Brain (organoid and tissue), 16 donors: ENCODE measurements at places on chromosomes 5 and 9. TPM values are rescaled to one million over a fixed set of nuclear protein-coding genes. Genes with fewer than 3 reads are reported as not detected.

DNA sequence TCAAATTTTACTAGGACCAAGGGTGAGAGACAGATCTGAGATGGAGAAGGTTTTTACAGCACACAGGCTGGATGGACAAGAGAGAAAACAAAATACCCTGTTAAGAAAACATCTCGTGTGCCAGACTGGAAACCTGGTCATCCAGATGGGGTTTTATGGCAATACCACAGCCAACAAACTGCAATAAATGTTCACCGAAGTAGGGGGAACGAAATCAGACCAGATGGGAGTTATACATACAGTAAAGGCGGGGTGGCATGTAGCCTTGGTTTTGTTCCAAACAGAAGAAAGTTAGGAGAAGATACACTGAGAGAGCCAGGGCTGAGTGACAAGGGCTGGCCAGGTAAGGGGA, 63.3 kb downstream of the DCP2 start:
- DNase-seq: peak; percentile 90

GRCh38 chr9:31541721-31542281, 842.6 kb upstream of the ACO1 start:
- peak; percentile 62 for DNase-seq

DNA sequence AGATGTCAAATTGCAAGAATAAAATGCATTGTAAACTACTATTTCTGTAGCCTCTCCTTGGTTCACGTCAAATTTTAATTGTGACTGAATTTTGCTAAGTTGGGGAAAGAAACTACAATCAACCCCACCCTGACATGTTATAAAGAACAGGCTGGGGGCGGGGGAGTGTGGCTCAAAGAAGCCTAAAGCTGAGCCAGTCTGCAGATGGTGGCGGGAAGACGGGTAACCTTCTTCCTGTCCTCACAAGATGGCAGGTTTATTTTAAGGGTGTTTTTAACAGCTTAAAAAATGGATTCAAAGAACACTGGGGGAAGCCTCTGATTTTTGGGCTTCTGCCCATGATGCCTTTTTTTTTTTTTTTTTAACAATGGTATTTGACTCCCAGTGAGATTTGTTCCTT, 68.5 kb upstream of the MELK start:
- DNase-seq: no peak

GRIN3A gene
- 0.22 TPM for polyA plus RNA-seq

DNA sequence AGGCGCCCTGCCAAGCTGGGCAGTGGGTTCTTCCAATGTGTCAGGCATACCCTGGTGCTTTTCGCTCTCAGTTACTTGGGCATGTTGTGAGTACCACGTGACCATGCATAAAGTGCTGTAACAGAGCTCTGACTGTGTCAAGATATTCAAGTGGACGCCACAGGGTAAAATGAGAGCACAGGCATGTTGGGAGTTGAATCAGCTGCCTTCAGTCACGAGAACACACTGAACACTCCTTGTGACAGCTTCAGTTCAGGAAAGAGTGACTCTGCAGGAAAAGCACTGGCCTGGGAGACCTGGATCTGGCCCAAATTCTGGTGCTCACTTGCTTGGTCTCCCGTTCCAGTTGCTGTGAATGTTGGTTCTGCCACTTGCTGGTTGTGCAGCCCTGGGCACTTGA, 5.1 kb downstream of the MLANA start:
- no peak for DNase-seq

- DNase-seq: no peak
These were observed 101.8 kb downstream of the CETN3 start for GRCh38 chr5:90307782-90308181.

SH3RF2 gene
- 0.34 TPM for polyA plus RNA-seq

IFNB1 gene
- polyA plus RNA-seq: not detected

DNA sequence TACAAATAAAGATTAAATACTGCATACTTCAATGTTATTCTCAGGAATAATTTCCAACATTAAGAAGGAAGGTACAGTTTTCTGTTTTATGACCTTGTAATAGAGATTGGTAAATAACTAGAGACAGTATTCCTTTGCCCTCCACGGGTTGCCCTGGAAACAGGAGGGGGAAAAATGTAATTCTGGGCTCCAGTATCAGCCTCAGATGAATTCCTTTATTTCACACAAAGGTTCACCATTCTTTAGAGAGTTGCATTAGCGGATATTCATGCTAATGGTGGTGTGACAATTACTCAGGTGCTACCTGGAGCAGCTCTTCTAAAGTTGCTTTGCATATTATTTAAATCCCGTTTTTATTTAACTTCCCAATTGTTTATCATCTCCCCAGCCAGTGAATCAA, 42.6 kb downstream of the CETN3 start:
- DNase-seq: peak; percentile 50

- DNase-seq: no peak
These were observed 67.3 kb downstream of the PDE8B start for GRCh38 chr5:77277759-77278158.

PIP5K1B gene
- polyA plus RNA-seq: 2.5 TPM

BRD9 gene
- polyA plus RNA-seq: 44.0 TPM

- DNase-seq: no peak
These were observed 522.6 kb downstream of the HINT1 start for GRCh38 chr5:130642461-130642860.

TMEM174 gene
- not detected for polyA plus RNA-seq

GRCh38 chr9:80449513-80449912, 877.7 kb downstream of the TLE4 start:
- no peak for DNase-seq

DNA sequence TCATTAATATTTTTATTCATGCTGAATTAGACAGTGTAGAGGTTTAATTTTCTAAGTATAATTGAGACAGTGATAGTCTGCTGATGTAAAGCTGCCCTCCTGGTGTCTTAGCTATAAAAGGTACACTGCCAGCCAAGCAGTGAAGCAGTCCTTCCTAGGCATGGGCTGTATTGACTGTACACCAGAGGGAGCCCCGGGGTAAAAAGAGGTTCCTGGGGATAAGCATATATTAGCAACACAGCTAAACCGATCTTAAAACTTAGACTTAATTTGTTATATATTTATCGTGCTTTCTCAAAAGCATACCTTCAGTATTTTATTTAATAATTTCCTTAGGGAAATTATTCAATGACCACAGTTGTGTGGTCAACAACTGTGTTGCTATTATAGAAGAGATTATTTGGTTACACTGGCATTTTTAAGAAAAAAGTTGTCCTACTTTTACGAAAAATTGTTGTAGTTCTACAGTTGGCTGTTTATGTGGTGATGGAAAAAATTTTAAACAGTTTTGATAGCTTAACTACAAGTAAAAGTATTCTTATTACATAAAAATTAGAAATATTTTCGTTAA, 68.8 kb downstream of the ELL2 start:
- no peak for DNase-seq

DNA sequence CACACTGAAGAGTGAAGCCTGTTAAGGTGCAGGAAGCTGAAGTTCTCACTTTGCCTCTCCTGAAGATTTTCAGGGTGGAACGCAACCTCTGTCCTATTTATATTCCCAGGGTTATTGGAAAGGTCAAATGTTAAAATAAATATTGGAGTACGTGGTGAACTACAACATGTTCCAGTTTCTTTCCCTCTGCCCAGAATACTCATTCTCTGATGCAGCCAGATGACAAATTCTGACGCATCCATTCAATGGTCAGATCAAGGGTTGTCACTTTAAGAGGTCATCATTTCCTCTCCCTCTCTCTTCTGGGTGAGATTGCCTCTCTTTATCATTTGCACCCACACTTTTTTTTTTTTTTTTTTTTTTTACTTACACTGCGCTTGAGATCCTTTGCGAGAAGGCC, 277.1 kb downstream of the BRINP1 start:
- no peak for DNase-seq
